ENCODE measurements at places on chromosomes 1 and 21.

- no peak for DNase-seq
Observed at GRCh38 chr1:11600836-11601235, 53.4 kb downstream of the FBXO2 start.

DNA sequence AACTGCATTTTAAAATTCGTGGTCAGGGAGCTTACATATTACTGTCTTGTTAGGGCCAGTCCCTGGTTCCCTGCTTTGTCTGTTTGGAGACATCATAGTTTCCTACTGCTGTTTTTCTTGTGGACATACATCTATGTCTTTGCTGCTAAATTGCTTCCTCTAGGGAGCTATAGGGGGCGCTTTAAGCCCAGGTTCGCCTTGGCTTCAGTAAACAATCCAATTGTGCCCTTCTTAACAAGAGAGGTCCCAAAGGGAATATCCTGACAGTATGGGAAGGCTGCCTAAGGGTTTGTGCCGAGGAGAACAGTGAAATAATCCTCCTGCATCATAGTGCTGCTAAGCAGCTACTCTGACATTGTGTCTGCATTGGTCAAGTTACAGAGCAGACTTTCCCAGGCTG is 112.5 kb downstream of the USH2A start:
- no peak for DNase-seq

DNA sequence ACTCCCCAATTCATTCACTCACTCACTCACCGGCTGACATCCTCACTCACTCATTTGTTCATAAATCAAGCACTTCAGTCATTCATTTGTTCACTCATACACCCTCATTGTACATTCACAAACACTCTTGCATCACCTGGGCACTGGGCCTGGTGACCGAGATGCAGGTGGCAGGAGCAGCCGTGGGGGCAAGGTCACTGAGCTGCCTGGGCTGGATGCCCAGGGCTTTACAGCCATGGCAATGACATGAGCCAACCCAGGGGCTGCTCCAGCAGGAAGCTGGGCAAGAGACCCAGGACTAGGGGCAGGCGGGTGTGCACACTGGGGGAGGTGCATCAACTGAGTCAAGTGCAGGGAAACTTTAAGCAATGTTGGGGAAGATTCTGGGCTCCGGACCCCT is 113.6 kb upstream of the IGSF21 start:
- no peak for DNase-seq

- DNase-seq: no peak
Observed at GRCh38 chr1:208009303-208009702, 98.4 kb upstream of the CD34 start.

- no peak for DNase-seq
Observed at GRCh38 chr21:29443411-29444010, 144.8 kb downstream of the BACH1 start.

All from urothelium cell line (cell line).